ENCODE measurements at places on chromosomes 1 and 21.
A peak's percentile ranks its signal among the peaks of the same experiment; 100 is the strongest.

DNA sequence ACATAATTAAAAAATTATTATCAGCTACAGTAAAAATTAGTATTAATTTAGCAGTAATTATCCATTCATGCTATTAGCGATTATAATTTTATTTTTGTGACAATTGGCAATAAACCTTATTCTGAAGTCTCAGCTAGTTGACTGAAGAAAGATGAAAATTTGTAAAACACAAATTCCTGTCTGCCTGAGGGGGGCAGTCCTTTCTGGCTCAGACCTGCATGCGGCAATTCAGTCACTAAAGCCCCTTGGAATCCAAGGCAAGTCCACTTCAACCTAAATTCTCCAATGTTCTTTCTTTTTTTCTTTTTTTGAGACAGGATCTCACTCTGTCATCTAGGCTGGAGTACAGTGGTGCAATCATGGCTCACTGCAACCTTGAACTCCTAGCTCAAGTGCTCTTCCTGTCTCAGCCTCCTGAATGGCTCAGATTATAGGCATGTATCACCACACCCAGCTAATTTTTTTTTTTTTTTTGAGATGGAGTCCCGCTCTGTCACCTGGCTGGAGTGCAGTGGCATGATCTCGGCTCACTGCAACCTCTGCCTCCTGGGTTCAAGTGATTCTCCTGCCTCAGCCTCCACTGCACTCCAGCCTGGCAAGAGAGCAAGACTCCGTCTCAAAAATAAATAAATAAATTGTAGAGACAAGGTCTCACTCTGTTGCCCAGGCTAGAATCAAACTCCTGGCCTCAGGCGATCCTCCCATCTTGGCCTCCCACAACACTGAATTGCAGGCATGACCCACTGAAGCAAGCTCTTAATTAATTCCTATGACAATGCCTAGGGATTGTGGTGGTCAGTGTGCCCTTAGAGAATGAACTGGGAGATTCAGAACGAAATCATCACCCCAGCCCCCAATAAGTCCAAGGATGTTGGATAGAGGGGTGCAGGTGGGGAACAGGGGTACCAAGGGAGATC is 24.2 kb upstream of the ITPKB start:
- no peak for DNase-seq

DNA sequence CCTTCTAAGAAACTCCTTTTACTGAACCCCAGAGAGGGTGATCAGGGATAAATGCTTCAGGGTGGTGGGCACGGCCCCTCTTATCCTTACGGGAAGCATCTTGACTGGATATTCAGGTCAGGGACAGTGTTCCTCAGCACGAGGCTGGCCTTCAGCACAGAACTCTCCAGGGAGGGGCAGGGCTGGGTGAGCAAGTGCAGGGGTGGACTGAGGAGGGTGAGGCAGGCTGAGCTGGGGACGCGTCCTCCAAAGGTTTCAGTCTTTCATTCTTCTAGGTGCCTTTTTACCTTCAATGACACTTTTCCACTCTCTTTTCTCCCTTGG is 52.3 kb downstream of the RASSF5 start:
- no peak for DNase-seq

- DNase-seq, result peak; percentile 32
Observed at GRCh38 chr1:31208361-31208945, 31.2 kb downstream of the NKAIN1 start.

GRCh38 chr1:70863239-70863638 is 184.4 kb downstream of the PTGER3 start:
- DNase-seq, result no peak

GRCh38 chr1:89810302-89810701 is 10.5 kb upstream of the LRRC8D start:
- peak; percentile 34 for DNase-seq

DNA sequence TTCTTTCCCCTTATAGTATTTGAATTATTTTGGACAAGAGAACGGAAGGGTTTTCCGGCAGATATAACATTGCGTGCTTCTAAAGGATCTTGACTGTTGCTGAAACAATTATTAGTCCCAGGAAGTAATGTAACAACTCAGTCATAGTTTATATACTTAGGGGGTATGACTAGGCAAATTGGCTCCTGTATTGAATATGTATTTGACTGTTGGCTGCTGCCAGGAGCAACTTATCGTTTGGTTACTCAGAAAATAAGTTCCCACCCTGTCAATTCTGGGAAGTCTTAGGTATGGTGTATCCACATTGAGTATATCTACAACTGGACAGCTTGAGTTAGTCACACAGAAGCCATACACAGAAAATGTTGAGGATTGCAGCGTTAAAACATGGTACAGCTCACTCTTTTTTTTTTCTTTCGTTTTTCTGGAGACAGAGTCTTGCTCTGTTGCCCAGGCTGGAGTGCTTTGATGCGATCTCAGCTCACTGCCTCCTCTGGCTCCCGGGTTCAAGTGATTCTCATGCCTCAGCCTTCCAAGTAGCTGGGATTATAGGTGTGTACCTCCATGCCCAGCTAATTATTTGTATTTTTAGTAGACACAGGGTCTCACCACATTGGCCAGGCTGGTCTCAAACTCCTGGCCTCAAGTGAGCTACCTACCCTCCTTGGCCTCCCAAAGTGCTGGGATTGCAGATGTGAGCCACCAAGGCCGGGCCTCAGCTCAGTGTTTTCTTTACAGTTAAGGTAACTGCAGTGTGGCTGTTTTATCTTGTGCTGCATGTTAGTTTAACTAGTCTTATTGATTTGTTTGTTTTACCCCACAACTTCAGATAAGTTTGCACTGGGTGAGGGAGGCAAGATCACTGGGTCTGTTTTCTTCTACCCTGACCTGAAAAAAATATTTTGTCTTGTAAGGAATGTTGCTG is 10.2 kb downstream of the SMAP2 start:
- DNase-seq, result peak; percentile 74

DNA sequence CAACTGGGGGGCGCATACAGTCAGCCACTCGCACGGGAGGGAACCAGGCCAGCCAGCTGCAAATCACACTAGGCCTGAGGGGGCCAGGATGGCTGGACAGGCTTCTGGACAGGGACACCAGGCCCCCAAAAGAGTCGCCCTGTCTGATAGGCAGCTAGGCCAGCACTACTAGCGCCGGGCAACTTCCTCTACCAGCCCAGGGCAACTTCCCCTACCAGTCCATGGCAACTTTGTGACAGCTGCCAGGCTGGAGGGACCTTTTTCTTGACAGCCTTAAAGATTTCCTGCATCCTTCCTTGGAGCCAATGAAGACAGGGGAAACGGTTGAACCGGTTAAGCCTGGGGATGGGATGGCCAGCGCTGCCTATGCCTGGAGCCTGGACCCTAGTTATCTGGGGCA is 5.1 kb downstream of the IFFO2 start:
- DNase-seq, result peak; percentile 88

DNA sequence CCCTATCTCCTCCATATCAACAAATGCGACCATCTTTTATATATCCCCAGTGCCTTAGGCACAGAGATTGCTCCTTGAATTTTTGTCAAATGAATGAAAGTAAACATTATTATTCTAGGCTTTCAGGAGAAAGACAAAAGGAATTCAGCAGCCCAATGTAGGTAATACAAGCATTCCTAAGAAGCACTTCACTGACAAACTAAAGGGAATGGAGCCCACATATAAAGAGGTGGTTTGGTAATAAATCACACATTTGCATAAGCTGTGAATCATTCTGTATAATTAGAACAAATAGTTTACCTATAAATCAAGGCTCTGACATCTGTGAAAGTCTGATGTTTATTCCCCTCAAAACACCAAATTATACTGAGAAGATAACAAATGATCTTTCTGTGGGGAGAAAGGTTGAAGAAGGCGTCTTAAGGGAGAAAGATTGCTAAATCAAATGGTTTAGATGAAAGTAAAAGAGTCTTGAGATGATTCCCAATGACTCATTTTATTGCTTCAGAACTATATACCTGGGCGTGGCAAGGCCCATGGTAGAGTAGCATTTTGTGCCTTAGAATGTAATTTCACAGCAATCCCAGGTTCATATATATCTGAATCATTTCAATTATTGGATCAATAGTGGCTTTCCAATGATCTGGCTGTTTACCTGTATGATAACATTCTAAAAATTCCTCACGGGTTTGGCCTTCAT is 558.1 kb downstream of the AGBL4 start:
- no peak for DNase-seq
